SHP77 (cell line): ENCODE measurements at places on chromosomes 12 and 14.

DNA sequence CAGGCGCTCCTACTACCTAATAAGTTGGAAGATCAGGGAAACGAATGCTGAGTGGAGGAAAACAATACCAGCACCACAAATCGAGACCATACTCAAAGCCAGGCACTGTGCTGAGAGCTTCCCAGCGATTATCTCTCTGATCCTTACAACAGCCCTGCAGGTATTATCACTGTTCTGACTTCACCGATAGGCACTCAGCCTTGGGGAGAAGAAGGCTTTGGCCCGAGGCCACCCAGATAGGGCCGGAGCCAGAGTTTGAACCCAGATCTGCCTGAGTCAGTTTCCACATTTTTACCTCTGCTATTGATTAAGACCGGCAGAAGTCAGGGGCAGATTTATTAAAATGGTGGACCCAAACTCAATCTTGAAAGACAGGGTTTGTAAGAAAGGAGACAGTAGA lies 4.9 kb downstream of the SVOP start:
- DNase-seq: no peak

- no peak for DNase-seq
Observed at GRCh38 chr14:33556382-33557121, 394.3 kb downstream of the EGLN3 start.

GRCh38 chr12:10214895-10215267 lies 2.2 kb downstream of the GABARAPL1 start:
- DNase-seq: no peak

DNA sequence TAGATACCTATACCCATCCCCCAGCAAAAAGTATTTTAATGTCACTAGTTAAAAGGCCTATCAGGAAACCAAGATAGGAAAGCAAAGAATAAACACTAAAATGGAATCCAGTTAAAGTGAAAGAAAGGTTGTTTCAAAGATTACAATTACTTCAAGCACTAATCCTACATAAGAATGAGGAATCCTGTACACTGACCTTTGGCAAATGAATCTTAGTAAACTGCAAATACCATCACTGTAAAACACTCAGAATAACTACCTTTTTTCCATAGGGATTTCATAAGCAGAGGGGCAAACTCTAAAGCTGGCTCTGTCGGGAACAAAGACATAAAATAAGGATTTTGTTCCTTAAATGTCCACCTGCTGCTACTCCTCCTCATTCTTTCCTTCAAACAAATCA lies 25.9 kb downstream of the CEP83 start:
- no peak for DNase-seq

DNA sequence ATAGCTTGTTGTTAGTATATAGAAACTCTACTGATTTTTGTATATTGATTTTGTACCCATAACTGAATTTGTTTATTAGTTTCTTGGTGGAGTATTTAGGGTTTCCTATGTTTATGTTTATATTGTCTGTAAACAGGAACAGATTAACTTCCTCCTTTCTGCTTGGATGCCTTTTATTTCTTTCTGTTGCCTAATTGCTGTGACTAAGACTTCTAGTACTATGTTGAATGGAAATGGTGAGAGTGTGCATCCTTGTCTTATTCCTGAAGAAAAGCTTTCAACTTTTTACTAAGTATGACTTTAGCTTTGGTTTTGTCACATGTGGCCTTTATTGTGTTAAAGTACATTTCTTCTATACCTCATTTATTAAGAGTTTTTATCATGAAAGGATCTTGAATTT lies 20.9 kb downstream of the FBXW8 start:
- DNase-seq: no peak

GRCh38 chr12:96548384-96548783 lies 59.0 kb downstream of the CFAP54 start:
- no peak for DNase-seq

DNA sequence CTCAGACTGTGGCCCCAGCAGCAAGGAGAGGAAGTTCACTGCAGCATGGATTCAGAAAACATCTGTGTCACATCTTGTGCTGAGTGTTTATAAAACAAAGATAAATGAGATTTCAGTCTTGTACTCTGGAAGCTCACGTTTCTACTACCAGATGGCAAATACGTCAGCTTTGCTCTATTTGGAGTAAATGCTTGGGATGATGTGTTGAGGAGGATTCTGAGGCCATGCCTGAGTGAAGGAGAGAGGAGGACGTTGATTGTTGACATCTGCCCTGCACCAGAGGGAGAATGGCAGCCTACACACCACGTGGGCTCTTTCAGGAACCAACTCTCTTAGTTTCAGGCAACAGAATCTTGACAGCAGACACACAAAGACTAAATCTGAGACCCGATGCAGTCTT lies 188.9 kb downstream of the TMEM132C start:
- DNase-seq: no peak

DNA sequence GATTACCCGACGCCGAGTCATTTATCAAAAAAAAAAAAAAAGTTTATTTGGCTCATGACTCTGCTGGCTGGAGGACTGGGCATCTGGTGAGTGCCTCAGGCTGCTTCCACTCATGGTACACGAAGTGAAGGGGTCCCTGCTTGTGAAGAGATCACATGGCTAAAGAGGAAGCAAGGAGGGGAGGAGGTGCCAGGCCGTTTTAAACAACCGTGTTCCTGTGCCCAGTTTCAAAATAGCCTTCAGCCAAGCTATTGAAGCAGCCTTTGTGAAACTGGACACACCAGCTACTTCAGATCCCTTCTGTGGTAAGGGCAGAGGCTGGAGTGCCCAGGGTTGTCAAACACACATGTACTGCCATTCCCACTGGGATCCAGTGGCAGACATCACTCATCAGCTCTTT lies 7.6 kb downstream of the POP5 start:
- DNase-seq: no peak

GRCh38 chr12:2054091-2055018 lies 1.6 kb downstream of the CACNA1C start:
- DNase-seq: no peak

DNA sequence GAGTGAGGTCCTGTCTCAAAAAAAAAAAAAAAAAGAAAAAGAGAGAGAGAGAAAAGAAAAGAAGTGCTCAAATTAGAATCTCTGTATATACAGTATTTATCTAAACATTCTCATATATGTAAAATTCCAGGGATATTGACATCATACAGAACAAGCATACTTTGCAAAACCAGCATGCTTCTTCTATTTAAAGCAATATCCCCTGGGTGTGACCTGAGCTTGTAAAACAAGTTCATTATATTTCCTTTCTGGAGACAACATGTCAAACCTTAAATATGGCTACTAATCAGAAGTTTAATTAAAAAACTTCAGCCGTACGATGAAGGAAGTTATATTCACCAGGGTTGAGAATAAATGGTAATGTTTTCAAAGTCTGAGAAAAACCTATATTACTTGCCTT lies 175.8 kb upstream of the HMGA2 start:
- DNase-seq: no peak

GRCh38 chr12:131737150-131737827 lies 26.4 kb downstream of the SFSWAP start:
- DNase-seq: no peak

DNA sequence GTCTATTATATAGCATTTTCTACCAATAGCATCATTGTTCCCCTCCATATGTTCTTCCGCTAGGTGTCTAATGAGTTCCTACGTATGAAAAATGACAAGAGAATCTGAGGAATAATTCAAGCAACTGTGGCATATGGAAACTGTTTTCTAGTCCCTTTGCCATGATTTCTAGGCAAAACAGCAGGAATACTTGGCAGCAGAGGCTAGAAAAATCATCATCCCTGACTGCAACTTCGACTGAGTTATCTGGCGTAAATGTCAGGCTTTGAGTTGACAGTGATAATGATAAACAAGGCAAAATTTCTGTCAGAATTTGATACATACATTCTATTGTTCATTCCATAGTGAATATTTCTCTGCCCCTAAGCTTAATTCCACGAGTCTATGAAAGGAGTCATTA lies 572.8 kb upstream of the USP15 start:
- no peak for DNase-seq

DNA sequence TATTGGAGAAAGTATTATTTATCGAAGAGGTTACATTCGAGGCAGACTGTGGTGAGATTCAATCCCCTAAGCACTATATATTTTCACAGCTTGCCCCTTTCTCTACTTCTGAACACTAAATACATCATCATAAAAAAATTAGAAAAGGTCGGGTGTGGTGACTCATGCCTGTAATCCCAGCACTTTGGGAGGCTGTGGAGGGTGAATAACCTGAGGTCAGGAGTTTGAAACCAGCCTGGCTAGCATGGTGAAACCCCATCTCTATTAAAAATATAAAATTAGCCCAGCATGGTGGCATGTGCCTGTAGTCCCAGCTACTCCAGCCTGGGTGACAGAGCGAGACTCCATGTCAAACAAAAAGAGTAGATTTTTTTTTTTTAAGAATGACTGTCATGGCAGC lies 70.6 kb upstream of the MYF6 start:
- DNase-seq: no peak

DNA sequence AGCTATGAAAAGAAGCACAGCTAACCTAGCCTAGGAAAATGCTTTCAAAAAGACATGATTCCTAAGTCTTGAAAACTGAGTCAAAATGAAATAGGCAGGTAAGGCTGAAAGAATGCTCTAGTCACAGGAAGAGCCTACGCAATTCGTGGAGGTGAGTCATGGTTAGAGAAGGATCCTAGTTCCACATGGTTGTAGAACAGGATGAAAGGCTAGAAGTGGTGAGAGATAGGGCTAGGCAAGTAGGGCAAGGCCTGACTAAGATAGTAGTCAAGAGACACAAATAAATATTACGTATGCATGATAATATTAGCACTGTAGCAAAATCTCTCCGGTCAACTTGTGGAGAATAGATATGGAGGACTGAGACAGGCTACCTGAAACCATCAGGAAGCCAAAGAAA lies 47.2 kb downstream of the PLCZ1 start:
- no peak for DNase-seq

DNA sequence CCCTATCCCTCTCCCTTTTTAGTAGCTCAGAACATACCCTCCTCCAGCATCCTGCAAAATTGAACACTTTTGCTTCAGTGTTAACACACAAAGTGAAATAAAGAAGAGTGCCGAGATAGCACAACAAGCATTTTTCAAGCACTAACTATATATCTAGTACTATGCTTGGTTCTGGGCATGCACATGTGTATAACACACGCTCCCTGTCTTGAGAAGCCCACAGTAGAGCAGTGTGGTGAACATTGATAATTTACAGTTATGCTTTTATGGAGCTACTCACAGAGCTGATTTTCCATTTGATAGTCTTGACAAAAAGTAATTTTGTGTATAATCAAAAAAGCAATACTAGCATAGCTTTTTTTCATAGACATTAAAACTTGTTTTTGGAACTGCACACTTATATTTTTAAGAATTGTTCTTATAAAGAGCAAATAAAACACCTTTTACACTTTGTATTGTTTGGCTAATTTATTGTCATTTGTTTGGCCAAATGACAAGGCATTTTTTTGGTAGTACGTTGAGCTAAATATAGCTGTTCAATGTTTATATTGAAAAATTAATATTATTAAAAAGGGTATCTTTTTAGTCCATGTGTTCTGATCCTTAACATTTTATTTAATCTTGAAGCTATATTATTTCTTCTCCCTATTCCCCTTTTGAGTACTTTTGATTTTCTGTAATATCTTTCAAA lies 39.7 kb downstream of the LEMD3 start:
- DNase-seq: no peak

- DNase-seq: no peak
Observed at GRCh38 chr12:56104815-56105608, 653 bp downstream of the PA2G4 start.

- DNase-seq: no peak
Observed at GRCh38 chr14:35565871-35566464, 32.0 kb downstream of the INSM2 start.

- DNase-seq: no peak
Observed at GRCh38 chr14:100340423-100340813, 17.3 kb downstream of the SLC25A47 start.

DNA sequence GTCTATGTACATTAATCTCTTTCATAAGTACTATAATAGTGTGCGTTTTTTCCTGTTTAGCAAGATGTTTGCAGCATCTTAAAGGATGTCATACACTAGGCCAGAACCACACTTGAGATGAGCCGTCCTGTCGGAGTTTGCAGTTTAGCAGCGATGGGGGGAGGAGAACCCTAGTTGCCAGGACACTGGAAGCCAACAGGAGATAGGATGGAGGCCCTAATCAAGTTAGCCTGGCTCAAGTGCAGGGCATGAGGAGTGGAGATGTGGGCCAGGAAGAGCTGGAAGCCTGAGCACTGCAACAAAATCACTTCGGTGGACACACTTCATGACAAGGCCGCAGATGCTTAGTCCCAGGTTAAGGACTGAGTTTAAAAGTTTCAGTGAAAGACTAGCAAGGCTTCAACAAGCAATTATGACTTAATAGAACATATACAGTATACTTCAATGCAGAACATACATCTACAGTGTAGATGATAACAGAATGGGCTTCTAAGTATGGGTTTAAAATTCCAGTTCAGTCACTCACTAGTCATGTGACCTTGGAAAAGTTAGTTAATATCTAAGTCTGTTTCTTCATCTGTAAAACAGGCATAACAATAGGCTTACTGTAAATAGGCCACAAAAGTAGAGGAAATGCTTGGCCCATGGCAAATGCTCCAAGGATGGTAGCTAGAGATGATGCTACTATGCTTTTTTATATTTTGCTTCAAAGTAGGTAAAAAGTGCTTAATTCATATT lies 77.1 kb downstream of the PTPN21 start:
- DNase-seq: no peak

DNA sequence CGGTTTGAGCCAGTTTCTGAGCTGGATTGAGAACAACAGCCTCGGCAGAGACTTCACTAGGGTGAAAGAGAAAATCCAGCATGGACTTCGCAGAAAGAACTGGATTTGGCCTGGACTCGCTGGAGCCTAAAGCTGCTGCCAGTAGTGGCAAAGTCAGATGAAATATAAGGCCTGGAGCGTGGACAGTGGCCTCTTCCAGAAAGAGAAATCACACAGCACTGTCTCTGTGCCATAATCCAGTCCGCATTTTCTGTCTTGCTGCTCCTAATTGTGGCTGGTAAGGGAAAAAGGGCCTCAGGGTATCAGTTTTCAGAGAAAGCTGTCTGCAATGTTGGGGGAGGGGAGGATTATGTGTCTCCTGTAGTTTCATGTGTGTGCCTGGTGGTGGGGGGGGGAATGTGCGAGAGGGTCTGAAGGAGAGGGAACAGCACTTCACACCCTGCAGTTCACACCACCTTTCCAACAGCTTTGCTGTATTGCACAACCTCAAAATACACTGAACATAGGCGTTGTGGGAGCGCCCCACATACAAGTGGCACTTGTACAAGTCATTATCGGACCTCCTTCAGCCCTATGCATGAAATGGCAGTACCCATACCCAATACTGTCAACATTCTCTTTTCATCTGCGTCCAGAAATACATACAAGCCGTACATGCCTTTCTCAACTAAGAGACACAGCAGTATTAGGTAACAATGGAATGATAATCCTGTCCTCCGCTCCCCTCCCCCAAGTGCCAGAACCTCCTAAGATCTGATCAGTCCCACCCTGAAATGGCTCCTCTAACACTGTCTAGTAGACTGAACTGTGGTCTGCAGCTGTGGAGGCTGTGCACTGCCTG lies 107.5 kb upstream of the ATF7IP start:
- DNase-seq: peak; percentile 97

GRCh38 chr14:81385419-81385818 lies 14.7 kb downstream of the STON2 start:
- DNase-seq: no peak

GRCh38 chr12:10562306-10562933 lies 51.0 kb downstream of the MAGOHB start:
- no peak for DNase-seq

GRCh38 chr12:132191715-132192553 lies 47.7 kb downstream of the NOC4L start:
- no peak for DNase-seq
